ENCODE measurements at places on chromosomes 7 and 10. TPM values are rescaled to one million over a fixed set of nuclear protein-coding genes. Genes with fewer than 3 reads are reported as not detected.

GRCh38 chr7:138903186-138903820, 77.9 kb downstream of the KIAA1549 start:
- H3K4me1 ChIP-seq = no peaks in the 10 kb centered on the region
- H3K27ac ChIP-seq = no peak overlapping the region
- DNase-seq = no peak
- no peaks in the 10 kb centered on the region for H3K36me3 ChIP-seq

DNA sequence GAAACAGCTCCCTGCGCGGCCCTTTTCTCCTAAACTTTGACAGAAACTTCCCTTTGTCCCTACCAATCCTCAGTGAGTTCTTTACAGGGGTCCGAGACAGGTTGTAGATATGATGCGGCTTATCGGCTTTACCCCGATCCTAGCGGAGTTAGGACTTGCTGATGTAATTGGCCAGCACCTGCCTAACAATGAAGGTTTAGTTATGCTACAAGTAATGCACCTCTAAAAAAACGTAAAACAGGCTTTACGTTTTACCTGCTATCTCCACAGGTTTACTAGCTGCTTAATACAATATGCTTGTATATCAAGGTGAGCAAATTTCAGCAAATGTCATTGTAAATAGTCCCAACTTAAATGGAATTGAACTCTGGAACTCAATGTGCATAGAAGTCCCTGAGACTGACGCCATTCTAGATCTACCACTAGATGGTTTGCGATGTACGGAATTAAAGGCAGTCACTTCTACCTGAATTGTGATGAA, 697 bp upstream of the SNX13 start:
- H3K4me3 ChIP-seq = peak overlapping the region; percentile 80
- no peak for DNase-seq
- H3K4me1 ChIP-seq = peaks cover 3% of the 10 kb centered on the region
- H3K36me3 ChIP-seq = no peaks in the 10 kb centered on the region

Gene CPXM2
- total RNA-seq = 5.4 TPM

DNA sequence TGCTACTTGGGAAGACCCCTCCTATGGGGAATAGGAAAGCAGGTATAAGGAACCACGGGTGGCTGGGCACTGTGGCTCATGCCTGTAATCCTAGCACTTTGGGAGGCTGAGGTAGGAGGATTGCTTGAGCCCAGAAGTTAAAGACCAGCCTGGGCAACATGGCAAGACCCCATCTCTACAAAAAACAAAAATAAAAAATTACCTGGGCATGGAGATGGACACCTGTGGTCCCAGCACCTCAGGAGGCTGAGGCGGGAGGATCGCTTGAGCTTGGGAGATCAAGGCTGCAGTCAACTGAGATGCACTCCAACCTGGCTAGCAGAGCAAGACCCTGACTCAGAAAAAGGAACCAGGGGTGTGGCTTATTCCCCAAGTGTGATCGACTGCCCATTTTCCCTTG, 986 bp upstream of the FSCN3 start:
- H3K4me3 ChIP-seq = no peak overlapping the region
- H3K36me3 ChIP-seq = peaks cover 9% of the 10 kb centered on the region
- peaks cover 6% of the 10 kb centered on the region for H3K4me1 ChIP-seq
- no peak overlapping the region for H3K27ac ChIP-seq
- no peak for DNase-seq

DNA sequence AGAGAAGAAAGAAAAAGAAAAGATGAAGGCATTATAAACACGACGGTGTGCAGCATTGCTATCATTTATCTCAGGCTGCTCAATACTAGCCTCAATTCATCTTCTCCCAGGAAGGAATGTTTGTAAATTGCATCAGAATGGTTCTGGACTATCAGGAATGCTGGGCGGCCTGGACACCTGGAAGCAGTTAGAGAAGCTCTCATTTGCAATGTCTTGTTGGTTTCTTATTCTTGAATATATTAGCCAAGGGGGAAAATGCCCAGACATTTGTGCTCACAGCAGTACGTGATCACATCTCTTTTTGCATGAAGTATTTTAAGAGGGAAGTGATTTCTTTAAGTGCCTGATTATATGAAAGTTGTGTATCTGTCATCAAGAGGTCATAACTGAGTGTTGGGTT, 85.6 kb upstream of the IMMP2L start:
- no peak overlapping the region for H3K27ac ChIP-seq
- H3K4me3 ChIP-seq = no peak overlapping the region
- H3K27me3 ChIP-seq = no peaks in the 10 kb centered on the region

Gene FAM237B
- total RNA-seq = not detected

GRCh38 chr10:78437407-78437768, 403.7 kb downstream of the RPS24 start:
- no peak for DNase-seq
- no peaks in the 10 kb centered on the region for H3K27me3 ChIP-seq
- no peak overlapping the region for H3K27ac ChIP-seq
- peaks cover 4% of the 10 kb centered on the region for H3K4me1 ChIP-seq

DNA sequence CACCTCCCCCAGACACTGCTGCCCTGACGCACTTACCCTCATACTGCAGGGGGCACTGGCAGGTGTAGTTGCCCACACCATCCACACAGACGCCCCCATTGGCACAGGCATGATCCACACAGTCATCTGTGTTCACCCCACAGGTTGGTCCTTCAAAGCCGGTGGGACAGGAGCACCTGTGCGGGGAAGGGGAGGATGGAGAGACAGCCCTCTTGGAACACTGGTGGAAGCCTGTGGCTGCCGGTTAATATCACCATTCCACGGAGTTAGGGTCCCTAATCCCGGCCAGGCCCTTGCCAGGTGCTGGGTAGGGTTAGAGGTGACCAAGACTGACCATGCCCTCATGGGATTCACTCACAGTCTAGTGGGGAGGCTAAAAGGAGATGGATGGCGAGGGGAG, 171.8 kb downstream of the SLIT1 start:
- H3K4me1 ChIP-seq = no peaks in the 10 kb centered on the region
- no peak overlapping the region for H3K4me3 ChIP-seq
- no peak overlapping the region for H3K27ac ChIP-seq
- H3K27me3 ChIP-seq = no peaks in the 10 kb centered on the region
- no peak for DNase-seq
- H3K36me3 ChIP-seq = no peaks in the 10 kb centered on the region
